Activated CD4-positive, alpha-beta T cell treated with anti-CD3 and anti-CD28 coated beads for 4 hours (primary cell): ENCODE measurements at places on chromosomes 3 and 15.
A peak's percentile ranks its signal among the peaks of the same experiment; 100 is the strongest.

DNA sequence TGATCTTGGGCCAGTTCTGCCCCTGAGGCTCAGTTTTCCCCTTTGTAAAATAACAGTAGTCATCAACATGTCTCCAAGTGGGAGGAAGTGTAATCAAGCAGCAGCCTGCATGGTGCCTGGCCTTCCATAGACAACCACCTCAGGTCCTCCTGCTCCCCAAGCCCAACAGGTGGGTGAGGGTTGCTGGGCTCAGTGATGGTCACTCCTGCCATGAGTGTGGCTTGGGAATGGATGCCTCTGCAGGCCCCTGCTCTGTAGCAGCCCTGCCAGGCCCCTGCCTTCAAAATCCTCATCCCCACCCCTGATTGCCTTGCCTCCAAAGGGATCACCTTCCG lies 59.1 kb upstream of the SLC6A1 start:
- no peak for DNase-seq

GRCh38 chr15:92843814-92844213 lies 56.3 kb upstream of the CHD2 start:
- peak; percentile 32 for DNase-seq

- DNase-seq = no peak
Measured at GRCh38 chr15:66777054-66777453, 75.0 kb downstream of the SMAD6 start.

DNA sequence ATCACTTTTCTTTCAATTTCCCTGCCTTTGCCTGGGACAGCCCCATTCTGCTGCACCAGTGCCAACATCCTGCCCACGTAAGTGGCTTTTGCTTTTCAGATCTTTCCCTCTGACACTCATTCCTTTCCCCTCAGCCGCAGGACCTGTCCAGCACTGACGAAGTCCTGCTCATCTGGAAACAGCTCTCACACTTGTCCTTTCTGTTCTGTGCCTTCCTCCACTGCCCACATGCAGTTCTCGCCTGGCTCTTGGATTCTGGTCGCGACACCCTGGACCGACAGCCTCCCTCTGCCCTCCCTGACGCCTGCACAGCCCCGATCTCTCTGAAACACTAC lies 99.7 kb downstream of the ADCY5 start:
- DNase-seq = no peak

DNA sequence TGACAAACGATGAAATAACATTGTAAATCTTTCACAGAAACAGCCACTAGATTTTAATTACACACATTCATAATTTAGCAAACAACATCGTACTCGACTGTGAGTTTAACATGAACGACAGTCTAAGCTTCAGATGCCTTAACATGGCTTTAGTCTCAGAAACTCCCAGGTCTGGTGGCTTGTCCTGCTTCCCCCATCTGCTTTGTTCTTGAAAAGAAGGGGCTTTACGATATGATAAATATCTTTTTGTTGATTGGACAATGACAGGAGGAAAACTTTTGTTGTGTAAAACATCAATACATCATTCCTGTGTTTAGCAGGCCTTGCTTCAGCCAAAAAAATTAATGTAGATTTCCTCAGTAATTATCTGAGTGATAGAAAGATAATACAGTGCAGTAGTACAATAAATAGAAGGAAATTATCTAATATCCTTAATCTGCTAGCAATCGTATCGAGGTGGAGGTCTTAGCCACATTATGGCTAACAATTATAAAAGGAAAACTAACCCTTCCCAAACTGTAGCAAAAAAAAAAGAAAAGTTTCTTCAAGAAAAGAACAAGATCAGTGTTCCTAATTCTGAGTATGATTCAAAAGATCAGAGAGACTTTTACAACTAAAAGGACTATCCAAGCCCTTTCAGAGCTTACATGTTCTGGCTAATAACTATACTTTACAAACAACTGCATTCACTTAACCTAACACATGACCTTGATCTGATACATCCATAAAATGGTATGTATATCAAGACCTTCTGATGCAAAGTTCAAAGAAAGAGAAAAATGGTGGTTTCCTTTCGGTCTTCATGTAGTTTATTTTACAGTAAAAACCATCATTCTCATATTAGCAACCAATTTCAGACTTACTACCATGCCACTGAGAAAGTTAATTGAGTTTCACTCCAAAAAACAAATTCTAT lies 535.7 kb downstream of the FOXP1 start:
- no peak for DNase-seq
